ENCODE measurements at places on chromosomes 11 and 22.

- peak; percentile 92 for DNase-seq
Observed at GRCh38 chr11:68012843-68013610, 2.9 kb downstream of the ALDH3B1 start.

- no peak for DNase-seq
Observed at GRCh38 chr22:19107730-19108074, 14.5 kb downstream of the DGCR2 start.

GRCh38 chr11:2701230-2701629 lies 1.4 kb upstream of the KCNQ1OT1 start:
- no peak for DNase-seq

GRCh38 chr11:121722431-121723245 lies 269.9 kb upstream of the SORL1-AS1 start:
- peak; percentile 82 for DNase-seq

- DNase-seq, result no peak
Observed at GRCh38 chr11:34175284-34176019, 70.0 kb downstream of the NAT10 start.

- no peak for DNase-seq
Observed at GRCh38 chr11:80958361-80958760, 1517.5 kb upstream of the TENM4 start.

DNA sequence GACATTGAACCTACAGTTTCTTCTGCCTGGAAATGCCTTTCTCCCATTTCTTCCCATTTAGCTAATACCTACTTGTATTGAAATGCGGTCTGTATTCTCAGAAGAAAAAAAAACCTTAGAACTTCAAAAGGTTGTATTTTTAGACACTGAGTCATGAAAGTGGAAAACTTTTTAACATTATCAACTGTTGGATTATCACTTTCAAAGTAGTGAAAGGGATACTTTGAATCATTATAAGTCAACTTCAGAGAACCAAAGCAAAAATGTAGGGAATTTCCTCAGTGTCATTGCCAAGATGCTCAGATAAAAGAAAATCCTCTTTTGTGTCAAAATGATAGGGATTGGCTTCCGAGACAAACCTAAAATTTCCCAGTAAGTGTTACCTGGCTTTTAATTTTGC lies 6.6 kb downstream of the HOATZ start:
- DNase-seq, result no peak

DNA sequence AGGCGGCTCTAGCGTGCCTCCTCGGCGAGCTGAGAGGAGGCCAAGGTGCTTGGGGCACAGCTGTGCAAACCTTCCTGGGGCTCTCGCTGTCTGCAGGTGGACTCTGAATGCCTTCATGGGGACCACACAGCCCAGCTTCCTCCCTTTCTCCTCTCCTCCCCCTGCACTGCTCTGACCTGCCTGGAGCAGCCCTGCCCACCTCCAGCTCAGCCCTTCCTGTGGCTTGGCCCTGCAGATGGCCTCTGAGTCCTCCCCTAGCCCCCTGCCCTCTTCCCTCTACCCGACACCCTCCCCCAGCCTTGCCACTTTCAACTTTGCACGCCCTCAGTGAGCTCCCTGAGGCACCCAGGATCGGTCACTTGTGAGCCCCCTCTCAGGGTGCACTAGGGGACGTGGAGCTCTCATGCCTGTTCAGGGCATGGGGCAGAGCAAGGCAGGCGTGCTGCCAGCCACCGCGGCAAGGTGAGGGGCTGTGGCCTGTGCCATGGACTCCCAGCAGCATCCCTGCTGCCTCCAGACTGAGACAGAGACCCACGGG lies 31.4 kb downstream of the PPM1F start:
- no peak for DNase-seq

DNA sequence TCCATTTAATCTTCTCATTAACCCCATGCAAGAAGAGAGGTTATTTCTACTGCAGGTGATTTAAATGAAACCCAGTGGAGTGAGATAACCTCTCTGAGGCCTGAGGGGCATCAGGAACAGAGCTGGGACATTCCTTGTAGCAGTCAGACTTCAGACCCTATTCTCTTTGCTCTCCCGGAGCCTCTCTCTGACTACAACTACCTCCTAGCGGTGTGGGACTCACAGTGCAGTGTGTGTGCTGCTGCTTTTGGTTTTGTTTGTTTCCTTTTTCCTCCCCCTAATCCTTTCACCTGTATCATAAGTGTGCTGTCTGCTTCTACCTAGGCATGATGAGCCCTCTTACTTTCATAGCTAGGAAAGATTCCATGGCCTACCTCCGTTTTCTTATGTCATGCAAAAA lies 769.6 kb downstream of the NTM start:
- no peak for DNase-seq

- DNase-seq, result no peak
Observed at GRCh38 chr22:25880524-25880923, 138.5 kb downstream of the MYO18B start.

- DNase-seq, result no peak
Observed at GRCh38 chr22:49727191-49727880, 100.3 kb downstream of the BRD1 start.

DNA sequence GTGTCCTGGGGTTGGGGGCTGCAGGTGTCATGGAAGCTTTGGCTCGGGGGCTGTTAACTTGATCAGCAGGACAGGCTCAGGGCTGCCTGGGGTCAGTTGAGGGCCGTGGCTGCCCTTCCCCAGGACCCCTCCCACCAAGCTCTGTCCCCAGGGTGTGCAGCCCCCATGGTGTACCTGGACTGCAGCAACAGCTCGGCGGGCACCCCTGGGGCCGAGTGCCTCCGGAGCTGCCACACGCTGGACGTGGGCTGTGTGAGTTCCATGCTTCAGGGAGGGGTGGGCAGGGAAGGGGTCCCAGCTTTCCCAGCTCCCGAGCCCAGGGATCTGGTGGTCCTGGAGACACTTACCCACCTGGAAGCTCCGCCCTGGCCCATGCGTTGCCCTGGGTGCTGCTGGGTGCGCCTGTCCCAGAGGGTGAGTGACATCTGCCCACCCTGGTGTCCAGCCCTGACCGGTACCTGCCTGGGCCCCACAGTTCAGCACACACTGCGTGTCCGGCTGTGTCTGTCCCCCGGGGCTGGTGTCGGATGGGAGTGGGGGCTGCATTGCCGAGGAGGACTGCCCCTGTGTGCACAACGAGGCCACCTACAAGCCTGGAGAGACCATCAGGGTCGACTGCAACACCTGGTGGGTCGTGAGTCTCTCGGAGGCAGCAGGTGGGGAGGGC lies 11.3 kb downstream of the MUC5B start:
- DNase-seq, result no peak

GRCh38 chr11:16034074-16034473 lies 322.3 kb downstream of the SOX6 start:
- DNase-seq, result no peak

All from non-pigmented ciliary epithelial cell (primary cell).